Stimulated activated CD4-positive, alpha-beta T cell treated with anti-CD3 and anti-CD28 coated beads, Interleukin-4, amount 100 ng/mL, for 24 hours (primary cell): ENCODE measurements at places on chromosomes 4 and X.

DNA sequence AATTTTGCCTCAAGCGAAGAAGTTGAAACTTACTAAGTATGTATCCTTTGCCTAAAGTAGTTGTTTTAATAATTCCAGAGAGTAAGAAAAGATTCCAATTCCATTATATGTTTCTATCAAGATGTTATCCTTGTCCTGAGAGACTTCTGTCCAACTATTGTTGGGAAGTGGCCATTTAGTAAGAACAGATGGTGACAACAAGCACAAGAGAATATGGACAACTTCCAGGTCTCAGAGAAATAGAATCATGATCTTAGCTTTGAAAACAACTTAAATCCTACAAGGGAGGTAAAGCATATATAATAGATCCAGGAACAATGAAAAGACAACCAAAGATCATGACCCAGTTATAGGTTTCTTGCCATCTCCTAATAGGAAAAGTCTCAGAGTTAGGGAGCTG lies 486.6 kb upstream of the PCDH10 start:
- DNase-seq = no peak

GRCh38 chr4:6959261-6959660 lies 49.6 kb downstream of the TBC1D14 start:
- DNase-seq = no peak

DNA sequence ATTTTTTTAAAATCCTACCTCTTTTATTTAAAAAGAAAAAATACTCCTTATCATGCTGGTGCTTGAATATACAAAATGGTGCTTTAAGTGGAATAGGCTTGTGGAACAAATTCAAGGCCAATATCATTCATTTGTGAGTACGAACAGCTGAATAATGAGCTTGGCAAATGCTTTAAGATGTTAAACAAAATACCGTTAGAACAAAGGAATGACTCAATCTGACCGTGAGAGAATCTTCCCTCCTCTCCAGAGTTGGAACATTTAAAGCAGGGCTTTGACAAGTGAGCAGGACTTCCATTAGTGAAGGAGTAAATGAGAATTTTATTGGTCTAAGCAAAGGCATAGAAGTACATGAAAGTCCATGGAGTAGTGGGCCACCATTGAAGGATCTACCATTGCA lies 74.5 kb downstream of the DCLK2 start:
- no peak for DNase-seq

DNA sequence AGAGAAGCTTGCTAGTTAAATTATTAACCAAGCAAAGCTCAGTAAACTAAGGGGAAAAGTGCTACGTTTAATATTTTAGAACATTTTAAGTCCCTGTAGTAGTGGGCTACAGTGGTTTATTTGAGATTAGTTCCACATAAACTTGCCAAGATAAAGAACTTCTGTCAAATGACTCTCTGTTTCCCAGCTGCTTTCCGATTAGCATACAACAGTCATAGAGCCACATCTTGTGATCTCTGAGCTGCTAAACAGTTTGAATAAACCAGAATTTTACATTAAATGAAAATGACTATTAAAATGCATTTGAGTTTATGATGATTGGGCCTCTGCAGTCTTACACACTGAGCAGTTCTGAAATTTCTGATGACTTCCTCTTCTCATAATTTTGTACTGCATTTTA lies 568.5 kb downstream of the IQCM start:
- no peak for DNase-seq

DNA sequence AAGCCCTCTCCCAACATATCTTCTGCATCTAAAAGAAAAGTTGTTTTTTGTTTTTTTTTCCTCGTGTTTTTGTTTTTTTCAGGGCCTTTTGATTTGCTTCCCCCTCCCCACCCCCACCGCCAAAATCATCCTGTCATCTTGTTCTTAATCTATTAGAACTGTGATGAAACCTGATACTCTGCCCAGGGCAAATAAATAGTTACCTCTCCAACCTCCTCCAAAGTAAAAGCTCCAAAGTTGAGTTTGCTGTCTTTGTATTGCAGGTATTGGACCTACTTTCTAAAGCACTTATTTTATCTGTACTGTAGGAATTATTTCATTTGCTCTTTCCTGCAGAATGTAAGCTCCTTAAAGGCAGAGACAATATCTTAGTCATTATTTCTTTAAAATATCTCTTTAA lies 172.9 kb downstream of the SOWAHB start:
- no peak for DNase-seq

- DNase-seq = no peak
Measured at GRCh38 chr4:128606173-128606572, 203.3 kb upstream of the JADE1 start.

- no peak for DNase-seq
Measured at GRCh38 chr4:153741541-153741940, 18.3 kb downstream of the RNF175 start.

- no peak for DNase-seq
Measured at GRCh38 chr4:179465131-179465797, 2023.0 kb upstream of the AGA start.

- no peak for DNase-seq
Measured at GRCh38 chr4:127214016-127214415, 418.7 kb upstream of the INTU start.

GRCh38 chrX:54171527-54172250 lies 11.4 kb downstream of the FAM120C start:
- DNase-seq = no peak

- DNase-seq = no peak
Measured at GRCh38 chr4:84238247-84239090, 260.6 kb downstream of the NKX6-1 start.

DNA sequence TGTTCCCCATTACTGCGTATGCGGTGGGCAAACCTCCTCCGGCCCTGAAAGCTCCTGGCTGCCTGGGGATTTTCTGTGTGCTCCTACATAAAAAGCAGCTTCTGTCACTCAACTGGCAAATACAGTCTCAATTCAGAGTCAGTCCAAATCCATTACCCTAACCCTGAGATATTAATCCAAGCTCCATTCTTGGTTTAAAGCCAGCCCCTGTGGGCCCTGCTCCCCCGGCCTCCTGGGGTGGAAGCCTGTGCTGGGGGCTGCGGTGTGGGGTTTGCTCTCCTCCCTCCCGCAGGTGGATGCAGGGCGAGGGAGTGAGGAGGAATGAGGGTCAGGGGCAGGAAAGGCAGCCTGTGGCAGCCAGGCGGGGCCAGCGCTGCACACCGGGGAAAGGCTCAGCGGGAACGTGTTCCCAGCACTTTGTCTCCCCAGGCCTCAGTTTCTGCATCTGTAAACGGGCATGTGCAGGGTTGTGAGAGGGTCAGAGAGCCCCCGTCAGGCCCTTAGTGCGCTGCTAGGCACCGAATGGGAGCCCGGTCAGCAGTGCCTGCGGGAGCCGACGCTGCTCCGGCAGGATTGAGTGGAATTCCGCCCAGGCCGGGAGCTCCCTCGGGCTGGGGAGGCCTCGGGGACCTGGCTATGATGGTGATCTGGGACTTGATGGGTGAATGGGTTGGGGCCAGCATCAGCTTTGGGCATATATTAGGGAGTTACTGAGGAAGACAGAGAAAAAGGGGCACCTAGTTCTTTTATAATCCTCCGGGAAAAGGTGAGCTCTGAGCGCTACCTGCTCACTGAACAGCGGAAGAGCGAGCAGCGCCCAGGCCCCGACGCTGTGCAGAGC lies 6.3 kb upstream of the RGS12 start:
- DNase-seq = no peak

- DNase-seq = no peak
Measured at GRCh38 chr4:170127758-170128157, 38.0 kb upstream of the AADAT start.

DNA sequence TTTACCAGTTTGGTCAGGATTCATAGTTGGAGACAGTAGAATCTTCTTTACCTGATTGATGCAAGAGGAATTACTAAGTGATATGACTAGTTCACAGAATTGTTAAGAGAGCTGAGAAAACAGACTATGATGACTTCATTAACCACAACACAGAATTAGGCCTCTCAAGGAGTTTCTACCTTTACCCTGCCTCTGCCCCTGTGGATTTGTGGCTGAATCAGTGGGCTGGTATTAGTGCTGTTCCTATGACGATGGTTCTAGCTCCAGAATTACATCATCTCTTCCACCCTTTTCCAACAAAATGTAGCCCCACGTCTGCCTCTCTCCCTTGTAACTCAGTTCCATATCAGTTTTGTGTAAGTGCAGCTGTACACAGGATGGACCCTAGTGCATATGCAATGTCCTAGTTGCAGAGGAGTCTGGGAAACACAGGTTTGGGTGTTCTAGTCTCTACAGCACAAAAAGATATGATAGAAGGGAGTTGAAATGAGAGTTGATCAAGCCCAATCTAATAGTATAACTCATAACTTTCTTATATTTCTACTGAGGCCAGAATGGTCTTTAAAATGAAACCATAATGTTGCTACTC lies 99.3 kb downstream of the ANXA5 start:
- DNase-seq = peak; percentile 5

- DNase-seq = no peak
Measured at GRCh38 chr4:128328106-128328505, 40.5 kb upstream of the PGRMC2 start.

DNA sequence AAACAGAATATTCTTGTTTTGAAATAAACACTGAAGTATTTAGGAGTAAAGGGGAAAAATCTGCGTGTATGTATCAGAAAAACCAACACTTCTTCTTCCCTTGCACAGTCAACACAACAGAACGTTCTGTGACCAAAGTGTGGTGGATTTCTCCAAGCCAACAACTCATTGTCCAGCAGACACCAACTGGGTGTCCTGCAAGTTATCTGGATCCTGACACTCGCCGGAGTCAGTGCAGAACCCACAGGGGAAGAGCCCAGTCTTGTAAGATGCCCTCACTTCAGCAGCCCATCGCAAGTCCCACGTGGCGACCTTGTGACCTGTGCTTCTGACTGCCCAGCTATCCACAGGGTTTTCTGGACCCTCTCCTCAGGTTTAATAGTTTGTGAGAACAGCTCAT lies 630.7 kb upstream of the ZFP42 start:
- no peak for DNase-seq

DNA sequence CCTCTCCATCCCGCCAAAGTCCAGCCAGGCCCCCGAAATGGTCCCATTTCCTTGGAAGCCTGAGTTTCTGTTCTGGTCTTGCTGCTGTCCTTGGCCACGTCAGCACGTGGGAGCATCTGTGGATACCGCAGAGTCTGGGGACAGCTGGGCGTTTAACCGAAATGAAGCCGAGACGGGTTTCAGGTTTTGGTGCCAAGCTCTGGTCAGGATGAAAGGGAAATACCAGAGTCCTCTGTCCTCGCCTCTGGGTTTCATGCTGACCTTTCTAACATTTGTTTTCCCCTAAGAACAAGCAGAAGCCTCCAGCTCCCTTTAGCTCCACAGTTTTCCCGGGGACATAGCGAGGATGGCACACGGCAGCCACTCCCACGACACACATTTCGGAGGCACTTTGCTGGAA lies 19.7 kb downstream of the SHOX start:
- DNase-seq = no peak

DNA sequence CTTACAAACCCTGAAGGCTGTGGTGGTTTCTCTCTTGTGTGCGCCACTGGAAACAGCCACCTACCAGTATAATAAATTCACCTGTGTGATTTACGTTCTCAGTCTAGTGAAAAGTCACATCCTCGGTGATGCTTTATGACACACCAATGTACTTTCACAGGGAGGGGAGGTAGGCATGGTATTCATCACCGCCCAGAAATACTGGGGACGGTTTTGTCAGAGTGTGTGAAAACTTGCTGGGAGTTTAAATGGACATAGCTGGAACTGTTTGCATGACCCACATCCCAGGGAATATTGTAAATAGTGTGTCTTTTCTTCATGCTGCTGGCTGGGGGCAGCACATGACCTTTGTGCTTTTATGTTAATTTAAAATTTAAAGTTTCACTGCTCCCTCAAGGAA lies 421.8 kb downstream of the MAPK10 start:
- no peak for DNase-seq

DNA sequence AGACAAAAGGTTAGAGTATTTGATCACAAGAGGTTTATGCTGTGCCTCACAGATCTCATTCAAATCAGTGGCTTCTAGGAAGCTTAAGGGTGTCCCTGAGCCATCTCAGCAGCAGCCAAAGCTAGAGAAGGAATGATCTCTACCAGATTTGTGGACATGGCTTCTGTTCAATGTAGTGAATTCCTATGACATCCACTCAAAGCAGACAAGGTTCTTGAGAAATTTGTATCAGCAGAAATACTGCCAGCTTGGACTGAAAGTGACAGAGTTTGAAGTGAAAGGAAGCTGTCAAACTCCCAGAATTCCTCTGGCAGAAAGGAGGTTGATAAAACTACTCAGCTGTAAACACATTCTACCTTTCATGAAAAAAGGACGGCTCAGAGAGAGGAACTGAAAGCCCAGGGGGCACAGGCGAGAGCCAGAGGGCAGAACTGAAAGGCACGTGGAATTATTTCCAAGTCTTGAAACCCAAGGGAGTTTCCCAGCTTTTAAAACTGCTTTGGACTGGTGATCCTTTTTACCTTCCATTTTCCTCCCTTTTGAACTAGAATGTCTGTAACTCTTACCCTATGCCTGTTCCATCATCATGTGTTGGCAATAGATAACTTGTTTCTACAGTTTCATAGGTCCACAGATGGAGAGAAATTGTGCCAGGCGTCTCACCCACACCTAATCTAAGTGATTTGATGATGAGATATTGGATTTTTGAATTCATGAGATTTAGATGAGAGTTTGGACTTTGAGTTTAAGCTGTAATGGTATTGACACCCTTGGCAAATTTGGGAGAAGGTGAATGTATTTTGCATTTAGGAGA lies 14.5 kb upstream of the MED14 start:
- DNase-seq = no peak

GRCh38 chr4:24559889-24560288 lies 24.5 kb downstream of the DHX15 start:
- DNase-seq = no peak

DNA sequence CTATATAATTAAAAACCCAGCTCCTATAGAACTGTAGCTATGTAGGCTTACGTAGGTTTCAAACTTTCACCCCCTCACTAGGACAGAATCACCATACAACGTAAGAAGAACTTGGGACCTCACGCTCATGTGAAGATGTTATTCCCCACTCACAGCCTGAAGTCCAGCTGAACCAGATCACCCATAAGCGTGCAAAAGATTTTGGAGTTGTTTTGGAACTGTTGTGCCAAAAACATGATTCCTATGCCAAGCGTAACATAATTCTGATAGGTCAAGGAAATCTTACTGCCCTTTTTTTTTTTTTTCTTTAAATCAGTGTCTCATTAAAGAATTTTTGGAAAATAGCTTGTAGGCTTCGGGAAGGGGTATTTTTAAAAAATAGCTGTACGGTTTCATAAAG lies 57.0 kb downstream of the LCORL start:
- no peak for DNase-seq

DNA sequence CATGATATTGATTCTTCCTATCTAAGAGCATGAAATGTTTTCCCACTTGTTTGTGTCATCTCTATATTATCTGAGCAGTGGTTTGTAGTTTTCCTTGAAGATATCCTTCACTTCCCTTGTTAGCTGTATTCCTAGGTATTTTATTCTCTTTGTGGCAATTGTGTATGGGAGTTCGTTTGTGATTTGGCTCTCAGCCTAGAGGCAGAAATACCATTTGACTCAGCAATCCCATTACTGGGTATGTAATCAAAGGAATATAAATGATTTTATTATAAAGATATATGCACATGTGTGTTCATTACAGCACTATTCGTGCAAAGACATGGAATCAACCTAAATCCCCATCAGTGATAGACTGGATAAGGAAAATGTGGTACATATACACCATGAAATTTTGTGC lies 172.7 kb upstream of the IL15 start:
- DNase-seq = no peak
